ENCODE measurements at places on chromosomes 7 and 10.

DNA sequence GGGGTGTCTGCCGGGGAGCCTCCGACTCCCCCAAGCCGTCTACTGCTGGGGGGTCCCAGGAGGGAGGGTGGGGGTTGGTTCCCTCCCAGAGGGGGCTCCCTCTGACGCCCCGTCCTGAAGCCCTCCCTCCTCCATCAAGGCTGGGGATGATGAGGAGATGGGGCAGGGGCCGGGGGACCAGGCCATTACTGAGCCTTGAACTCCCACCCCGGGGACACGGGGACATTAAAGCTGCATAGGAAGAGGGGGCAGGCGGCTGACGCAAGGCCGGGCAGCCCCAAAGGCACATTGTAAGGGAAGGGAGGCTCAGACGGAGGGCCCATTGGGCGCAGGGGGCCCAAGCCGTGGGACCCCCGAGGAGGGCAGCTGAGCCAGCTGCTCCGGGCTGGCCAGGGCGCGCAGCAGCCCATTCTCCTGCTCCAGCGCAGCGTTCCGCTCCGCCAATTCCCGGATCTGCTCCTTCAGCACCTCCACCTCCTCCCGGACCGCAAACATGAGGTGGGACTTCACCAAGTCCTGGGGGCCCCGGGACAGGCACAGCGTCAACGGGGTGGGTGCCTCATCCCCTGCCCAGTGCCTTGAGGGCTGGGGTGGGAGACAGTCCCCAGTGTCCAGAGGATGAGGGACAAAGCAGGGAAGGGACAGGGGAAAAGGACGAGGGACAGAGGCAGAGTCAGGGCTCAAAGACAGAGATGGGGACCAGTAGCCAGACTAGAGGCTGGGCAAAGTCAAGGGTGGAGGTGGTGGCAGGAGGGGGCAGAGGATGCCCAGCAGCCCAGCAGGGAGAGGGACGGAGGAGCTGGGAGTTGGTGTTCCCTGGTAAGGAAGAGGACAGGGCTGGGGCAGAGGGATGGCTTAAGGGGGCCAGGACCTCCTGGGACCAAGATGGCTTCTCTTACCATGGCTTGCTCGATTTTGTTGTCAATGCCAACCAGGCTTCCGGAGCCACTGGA is 2.9 kb upstream of the SPACDR start:
- no peak for DNase-seq

DNA sequence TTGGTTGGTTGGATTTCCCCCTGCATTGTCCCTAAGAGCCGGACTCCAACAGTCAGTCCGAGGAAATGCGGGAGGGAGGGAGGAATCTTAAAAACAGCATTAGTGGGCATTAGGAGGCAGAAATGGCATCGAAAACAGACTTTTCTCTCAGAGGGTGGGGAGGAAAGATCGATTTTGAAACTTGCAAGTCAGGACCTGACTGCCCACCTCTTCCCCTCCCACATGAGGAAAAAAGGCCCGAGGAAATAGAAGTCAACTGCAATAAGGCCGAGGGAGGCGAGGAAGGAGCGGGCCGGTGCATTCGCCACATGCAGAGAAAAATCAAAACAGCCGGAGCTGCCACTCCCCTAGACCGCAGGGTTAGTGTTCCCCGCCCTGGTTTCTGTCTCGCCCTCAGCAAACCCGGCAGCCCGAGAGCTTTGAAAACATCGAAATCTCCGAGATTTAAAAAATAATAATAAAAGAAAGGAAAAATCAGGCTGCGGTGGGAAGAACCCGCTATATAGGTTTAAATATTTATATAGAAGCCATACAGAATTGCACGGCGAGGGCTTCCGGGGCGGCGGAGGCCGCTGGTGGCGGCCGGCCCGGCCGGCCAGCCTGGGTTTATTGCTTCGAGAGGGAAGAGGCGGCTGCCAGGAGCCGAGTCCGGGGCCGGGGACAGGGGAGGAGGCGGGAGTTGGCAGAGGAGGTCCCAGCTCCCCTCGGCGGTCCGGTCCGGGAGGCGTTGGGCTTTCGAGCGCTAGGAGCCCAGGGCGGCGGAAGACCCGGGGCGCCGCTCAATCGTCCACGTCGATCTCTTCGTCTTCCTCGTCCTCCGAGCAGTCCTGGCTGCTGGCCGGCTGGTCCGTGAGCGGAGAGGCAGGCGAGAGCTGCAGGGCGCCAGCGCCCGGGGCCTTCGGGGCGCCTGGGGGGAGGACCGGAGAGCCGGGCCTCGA is 2.5 kb downstream of the LBX1 start:
- DNase-seq = no peak

DNA sequence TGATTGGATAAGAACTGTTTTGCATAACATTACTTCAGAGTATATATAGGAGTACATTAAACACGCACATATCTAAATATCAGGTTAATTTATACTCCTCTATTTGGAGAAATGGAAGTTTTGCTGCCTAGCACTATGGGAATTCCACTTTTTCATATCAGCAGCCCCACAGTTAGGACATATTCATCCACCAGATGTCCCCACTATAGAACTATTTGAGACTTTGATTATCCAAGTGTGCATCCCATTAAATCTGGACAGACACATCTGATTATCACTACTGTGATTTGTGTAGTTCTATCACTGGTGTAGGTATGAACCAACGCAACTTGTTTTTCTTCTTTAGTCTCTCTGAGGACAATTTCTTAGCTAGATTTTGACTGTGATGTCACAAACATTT is 345.7 kb downstream of the THSD7A start:
- no peak for DNase-seq

DNA sequence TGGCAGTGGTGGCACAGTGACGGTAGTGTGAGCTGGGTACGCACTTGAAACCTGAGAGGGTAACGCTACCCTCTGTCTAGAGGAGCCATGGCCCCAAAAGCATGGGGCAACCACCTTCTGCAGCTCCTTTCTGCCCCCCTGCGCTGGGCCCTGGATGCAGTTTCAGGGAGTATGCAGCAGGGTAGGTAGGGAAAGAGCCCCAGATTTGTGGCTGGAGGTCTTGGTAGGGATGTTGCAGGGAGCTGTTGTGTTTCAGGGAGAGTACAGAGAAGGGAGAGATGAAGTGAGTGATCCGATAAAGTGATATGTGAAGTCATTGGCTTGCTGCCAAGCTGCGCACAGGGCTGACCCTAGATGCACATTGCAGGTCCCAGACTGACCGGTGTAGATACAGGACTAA is 2.7 kb upstream of the PGAM2 start:
- no peak for DNase-seq

- no peak for DNase-seq
These were observed 10.4 kb downstream of the SYPL1 start for GRCh38 chr7:106101726-106102125.

DNA sequence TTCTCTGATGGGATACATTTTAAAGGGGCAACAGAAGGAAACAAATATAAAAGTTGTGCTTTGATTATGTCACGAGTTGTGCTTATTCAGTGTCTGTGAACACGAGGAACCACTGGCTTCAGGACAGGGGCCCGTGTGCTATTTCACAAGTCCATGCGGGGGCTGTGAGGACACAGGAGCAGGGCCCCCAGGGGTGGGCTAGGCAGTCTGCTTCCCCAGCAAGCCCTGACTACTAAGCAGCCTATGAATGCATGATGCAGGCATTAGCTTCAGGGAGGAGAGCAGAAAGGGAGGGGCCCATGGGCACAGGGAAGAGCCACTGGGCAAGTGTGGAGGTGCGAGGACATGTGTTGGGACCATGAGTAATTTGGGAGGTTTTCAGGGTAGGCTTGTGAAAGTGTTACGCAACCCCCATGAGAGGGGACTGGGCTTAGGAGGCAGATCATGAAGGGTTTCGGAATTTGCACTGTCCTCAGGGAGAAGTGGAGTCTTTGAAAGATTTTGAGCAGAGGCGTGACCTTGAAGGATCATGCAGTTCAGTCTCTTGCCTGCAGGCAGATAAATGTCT is 424.9 kb downstream of the CALN1 start:
- no peak for DNase-seq

DNA sequence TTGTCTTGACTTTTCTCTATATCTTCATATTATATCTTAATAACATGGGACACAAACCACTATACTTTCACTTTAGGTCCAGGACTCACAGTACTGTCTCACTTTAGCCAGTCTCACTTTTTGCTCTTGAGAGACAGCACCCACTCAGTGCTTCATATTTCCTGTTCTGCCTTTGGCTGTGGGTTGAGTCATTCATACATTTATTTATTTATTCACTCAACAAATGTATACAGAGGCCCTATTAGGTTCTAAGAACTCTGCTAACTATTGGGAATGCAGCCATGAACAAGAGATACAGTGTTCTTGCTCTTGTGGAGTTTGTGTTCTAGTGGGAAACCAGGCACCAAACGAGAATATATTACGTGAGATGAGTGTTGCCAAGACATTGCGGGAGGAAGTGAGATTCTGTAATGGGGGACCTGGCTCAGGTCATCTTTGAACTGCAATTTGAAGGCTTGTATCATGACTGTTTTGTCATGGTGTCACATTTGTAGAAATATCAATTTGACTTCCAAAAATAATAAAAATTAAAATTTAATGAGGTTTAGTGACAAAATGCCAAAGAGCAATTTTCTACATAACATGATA is 190.1 kb downstream of the SDHAF3 start:
- no peak for DNase-seq

GRCh38 chr7:23967949-23968599 is 258.1 kb downstream of the STK31 start:
- DNase-seq = no peak

DNA sequence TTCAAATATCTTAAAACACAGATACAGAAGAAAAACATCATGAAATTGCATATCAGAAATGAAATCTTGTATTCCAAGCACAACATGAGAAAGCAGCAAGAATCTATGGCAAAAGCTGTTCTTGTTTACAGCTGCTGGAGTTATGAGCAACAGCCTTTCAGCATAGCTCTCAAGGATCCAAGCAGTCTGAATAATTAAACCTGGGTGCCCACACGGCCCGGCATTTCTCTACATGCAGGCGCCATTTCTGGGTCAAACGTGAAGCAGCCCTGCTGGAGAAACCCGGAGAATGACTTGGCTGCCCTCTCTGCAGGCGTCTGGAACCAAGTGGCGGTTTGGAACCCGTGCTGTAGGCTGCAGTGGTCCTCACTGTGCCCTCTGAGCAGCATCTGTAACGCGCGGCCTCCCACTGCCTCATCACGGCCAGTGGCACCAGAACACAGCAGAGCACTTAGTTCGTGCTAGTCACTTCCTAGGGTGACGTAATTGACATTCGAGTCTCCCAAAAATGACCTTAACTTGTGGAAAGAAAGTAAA is 213.0 kb downstream of the TCERG1L start:
- DNase-seq = no peak

- no peak for DNase-seq
These were observed 39.3 kb downstream of the C1GALT1 start for GRCh38 chr7:7221599-7222038.

DNA sequence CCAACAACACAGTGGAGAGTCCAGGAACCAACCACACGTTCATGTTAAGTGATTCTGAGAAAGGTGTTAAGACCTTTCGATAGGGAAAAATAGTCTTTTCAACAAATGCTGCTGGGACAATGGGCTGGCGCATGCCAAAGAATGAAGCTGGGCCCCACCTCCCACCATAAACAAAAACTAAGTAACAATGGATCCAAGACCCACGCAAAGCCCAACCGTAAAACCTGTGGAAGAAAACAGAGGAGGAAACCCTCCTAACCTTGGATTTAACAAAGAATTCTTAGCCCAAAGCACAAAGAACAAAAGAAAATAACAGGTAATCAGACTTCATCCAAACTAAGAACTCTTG is 272.8 kb downstream of the ELFN1 start:
- DNase-seq = no peak

GRCh38 chr10:35912615-35913569 is 270.8 kb upstream of the FZD8 start:
- no peak for DNase-seq

GRCh38 chr10:4663162-4663992 is 162.6 kb upstream of the AKR1E2 start:
- peak; percentile 90 for DNase-seq

GRCh38 chr7:18565337-18565736 is 69.8 kb downstream of the HDAC9 start:
- DNase-seq = no peak

DNA sequence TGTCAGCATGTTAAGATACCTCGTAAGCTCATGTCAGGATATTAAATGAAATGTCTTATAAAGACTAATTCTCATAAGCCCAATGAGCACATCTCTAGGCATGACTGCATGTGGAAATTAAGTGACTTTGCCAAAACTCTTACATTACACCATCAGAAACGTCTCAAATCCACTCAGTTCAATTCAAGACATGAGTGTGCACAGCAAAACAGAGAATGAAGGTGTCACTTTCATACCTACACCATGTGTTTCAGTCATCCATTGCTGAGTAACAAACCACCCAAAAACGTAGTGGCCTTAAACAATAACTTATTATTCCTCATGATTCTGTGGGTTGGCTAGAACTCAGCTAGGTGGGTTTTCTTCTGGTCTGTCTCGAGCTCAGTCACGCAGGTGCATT is 99.8 kb downstream of the ATE1 start:
- no peak for DNase-seq

DNA sequence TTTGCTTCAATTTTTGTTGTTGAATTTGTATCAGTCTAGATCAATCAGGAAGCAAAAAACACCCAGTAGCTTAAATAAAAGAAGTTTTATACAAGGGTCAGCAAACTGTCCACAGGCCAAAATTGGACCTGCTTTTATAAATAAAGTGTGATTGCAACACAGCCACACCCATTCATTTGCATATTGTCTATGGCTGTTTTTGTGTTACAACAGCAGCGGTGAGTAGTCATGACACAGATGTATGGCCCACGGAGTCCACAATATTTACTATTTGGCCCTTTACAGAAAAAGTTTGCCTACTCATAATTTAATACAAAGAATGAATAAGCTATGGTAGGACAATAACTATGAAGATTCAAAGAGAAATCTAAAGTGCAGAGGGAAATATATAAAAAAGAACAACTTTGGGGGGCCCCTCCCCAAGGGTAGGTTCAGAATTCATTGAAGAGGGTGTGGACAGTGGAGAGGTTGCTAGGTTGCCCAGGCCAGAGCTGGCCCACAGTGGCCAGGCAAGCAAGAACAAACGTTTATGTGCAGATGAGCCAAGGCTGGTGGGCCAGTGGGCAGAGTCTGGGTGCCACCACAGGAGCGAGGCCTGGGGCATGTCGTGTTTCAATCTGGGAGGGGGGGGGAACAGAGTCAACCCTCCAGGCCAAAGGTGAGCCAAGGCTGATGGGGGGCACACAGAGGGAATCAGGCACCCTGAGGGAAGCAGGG is 47.0 kb upstream of the AMPH start:
- DNase-seq = no peak

GRCh38 chr10:13717936-13718772 is 131.4 kb downstream of the PRPF18 start:
- DNase-seq = no peak

DNA sequence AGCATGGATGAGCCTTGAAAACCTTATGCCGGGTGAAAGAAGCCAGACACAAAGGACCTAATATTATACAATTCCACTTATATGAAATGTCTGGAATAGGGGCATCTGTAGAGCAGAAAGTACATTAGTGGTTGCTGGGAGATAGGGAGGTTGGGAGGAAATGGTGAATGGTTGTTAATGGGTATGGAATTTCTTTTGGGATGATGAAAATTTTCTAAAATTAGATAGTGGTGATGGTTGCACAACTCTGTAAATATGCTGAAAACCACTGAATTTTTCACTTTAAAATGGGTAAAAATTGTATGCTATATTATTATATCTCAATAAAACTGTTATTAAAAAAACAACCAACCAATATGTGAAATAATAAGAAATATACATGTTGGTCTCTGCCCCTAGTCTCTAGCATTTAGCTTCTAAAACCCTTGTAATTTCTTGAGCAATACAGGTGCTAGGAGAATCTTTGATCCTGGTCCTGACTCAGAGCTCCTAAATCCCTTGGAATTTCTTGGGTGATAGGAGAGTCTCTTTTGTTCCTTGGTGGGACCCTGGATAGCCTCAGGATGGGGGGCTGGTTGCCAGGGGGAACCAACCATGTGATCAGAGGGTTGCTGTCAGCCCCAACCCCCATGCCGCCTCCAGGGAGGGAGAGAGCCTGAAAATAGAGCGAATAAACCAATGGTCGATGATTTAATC is 64.0 kb downstream of the TACR2 start:
- DNase-seq = no peak

Measured in NCI-H1436 treated with DMSO at 0.1 percent for 48 hours (cell line).